Activated CD8-positive, alpha-beta memory T cell treated with anti-CD3 and anti-CD28 coated beads for 48 hours (primary cell): ENCODE measurements at places on chromosomes 2 and 18.

DNA sequence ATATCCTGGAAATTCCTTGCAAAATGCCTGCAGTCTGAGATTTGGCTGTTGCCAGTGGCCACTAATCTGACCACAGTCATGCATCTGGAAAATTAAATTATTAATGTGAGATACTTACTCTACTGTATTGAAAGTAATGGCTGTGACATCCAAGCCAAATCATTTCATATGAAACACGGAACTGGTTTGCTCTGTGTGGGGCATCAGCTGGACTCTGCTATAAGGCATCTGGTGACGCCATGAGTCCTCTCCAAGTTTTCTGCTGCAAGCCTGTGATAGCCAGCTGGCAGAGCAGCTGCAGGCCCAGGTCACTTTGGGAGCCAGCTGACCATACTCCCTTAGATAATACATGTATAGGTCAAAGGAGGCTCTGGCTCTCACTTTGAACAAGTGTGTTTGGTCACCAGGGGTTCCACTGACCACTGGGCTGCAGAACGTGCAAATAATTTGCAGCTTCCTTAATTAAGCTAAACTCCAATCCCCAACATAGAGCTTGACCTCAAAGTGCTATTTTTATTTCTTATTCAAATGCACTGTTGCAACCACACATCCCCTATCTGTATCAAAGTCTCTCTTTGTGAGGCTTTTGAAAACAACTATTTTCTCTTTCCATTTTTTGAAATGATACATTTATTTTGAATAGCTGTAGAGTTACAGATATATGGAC lies 152.9 kb downstream of the NCKAP5 start:
- DNase-seq, result no peak

- no peak for DNase-seq
Measured at GRCh38 chr2:27263287-27264252, 723 bp upstream of the SLC30A3 start.

DNA sequence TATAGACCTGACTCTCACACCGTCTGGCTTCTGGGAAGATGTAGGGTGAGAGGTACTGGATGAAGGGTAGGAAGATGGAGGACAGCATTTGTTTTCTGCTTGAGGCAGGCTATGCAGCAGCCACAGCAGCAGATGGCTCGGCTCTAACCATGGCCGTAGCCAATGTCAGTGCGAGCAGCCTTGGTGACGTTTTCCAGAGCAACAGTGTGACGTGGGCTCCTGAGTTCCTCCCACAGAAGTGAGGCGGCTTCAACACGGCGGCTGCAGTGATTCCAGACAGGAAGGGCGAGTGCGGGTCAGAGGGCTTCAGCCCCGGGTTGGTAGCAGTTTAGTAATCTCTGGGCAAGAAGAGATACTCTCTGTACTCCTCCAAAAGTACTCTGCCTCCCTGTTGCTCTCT lies 133.0 kb upstream of the MYT1L start:
- DNase-seq, result no peak

GRCh38 chr2:18123211-18123570 lies 244.7 kb downstream of the KCNS3 start:
- no peak for DNase-seq

- DNase-seq, result no peak
Measured at GRCh38 chr18:10398571-10398970, 55.9 kb upstream of the APCDD1 start.

DNA sequence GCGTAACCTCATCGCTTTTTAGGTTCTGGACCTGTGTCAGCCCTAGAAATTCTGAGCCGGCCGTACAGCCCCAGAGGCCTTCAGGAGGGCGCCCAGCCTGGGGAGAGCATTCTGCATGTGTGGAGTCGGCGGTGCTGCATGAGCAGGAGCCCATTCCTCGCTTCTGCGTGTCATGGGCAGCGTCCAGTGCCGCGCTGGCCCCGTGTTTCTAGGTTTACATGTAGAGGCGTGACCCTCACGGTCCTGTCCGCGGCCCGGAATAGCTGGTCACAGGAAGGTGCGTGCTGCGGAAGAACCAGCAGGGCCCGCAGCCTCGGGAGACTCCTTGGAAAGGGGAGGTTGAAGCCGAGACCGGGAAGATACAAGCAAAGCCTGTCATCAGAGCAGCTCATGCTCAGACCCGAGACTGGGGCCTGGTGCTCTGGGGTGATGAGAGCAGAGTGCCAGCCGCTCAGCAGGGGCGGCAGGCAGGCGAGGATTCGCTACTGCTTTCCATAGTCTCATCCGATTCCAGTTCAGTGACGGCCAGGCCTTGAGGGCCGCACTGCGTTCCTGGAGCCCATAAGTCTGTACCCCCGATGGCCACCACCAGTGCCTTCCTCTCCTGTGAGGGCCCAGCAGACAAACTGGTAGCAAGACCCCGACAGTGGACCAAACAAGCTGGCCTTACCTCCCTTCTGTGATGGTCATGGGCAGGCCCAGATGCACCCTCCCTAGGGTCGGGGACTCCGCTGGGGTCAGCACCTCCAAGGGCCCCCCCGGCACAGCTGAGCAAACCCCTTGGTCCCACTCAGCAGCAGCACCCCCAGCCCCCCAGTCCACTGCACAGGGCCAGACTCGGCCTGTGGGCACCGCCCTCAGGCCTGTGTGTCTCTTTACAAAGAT lies 15.6 kb upstream of the NFATC1 start:
- DNase-seq, result no peak

DNA sequence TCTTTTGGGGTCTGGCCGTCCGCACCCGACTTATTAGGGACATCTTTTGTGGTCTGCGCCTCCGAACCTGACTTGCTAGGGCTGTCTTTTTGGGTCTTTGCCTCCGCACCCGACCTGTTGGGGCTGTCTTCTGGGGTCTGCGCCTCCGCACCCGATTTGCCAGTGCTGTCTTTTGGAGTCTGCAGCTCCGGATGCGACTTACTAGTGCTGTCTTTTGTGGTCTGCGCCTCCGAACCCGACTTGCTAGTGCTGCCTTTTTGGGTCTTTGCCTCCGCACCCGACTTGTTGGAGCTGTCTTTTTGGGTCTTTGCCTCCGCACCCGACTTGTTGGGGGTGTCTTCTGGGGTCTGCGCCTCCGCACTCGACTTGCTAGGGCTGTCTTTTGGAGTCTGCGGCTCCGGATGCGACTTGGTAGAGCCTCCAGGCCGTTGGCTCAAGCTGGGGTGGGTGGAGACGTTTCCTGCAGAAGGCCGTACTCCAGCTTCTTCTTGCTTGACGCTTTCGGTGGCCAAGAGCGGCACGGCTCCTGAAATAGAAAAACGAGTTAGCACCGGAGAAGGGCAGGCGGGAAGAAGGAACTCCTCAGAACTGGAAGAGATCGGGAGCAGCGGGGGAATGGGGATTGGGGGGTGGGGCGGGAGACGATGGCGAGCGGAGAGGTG lies 498 bp downstream of the TGOLN2 start:
- no peak for DNase-seq
